Adrenal gland (tissue), 19 donors: ENCODE measurements at places on chromosomes 13 and 19.

- no peak for DNase-seq
These were observed 90.9 kb downstream of the SIPA1L3 start for GRCh38 chr19:37997911-37998344.

GRCh38 chr13:44817131-44817671 is 172.1 kb downstream of the NUFIP1 start:
- DNase-seq, result no peak

DNA sequence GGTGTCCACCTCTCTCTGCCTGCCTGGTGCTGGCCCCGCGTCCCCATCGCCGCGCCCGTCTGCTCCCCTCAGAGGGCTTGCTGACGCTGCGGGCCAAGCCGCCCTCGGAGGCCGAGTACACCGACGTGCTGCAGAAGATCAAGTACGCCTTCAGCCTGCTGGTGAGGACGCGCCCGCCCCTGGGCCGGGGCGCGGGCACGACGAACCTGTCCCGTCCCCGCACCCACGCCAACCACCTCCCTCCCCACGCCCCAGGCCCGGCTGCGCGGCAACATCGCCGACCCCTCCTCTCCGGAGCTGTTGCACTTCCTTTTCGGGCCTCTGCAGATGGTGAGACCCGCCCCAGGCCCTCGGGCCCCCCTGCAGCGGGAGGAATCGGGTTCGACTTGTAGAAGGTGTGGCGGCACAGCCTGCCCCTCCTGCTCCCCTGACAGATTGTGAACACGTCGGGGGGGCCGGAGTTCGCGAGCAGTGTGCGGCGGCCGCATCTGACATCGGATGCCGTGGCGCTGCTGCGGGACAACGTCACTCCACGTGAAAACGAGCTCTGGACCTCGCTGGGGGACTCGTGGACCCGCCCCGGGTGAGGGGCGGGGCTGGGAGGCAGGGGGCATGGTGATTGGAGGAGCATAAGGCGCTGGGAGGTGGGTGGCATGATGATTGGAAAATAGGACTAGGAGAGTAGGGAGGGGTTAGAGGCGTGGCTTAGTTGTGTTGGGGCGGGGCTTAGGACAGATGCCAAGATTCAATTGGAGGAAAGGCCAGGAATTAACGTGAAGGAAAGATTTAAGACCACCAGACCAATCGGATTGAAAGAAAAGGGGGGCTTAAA is 6.6 kb downstream of the EPS8L1 start:
- peak; percentile 50 for DNase-seq

GRCh38 chr13:97395447-97396136 is 38.4 kb upstream of the RAP2A start:
- DNase-seq, result no peak

GRCh38 chr13:109148243-109148642 is 518.8 kb downstream of the MYO16 start:
- no peak for DNase-seq

GRCh38 chr19:45508417-45508860 is 1.2 kb downstream of the VASP start:
- DNase-seq, result no peak

DNA sequence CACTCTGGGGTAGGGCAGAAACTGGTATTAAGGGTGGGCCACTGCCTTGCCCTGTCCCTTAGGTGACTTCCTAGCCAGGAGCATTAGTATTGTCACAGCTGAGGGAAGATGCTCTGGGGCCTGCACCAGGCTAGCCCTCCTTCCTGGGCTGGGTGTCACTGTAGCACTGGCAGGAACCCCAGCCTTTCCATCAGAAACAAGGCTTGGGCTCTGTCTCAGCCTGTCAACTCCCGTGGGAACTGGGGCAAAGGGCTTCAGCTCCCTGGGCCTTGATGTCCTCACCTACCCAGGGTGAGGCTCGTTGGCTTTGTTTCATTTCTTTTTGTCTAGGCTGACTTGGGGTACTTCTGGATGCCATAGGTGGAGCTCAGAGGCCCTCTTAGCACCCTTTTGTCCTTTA is 18.0 kb downstream of the PAF1 start:
- no peak for DNase-seq

GRCh38 chr19:4866595-4867424 is 657 bp downstream of the PLIN3 start:
- DNase-seq, result peak; percentile 70

DNA sequence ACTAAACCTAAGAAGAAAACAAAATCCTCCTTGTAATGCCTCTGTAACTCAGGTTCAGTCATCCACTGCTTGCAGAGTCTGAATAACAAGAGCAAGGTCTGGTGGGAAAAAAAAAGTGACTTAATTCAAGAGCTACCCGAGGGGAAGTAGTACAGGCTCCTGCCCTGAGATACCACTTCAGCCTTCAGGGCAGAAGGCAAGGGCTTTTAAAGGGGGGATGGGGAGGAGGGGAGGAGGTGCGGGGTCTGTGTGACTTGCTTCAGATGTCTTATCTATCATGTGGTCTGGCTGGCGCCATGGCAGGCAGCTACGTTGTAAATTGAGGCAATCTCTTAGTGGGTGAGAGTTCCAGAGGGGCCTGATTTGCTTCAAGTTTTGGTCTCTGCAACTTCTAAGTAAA is 66.7 kb downstream of the LRRC63 start:
- no peak for DNase-seq

DNA sequence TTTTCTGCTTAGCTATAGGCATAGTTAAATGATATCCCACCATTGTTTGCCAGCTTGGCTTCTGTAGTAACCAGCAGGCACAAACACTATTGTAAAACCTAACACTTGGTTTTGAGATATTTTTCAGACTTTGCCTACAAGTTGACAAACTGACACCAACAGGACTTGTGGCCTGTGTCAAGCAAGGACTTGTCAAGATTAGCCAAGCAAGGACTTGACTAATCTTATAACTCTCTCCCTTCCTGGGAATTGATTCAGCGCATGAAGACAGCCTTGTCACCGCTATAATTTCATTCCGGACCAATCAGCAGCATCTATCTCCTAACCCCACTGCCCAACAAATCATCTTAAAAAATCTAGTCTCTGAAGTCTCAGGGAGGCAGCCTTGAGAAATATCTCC is 72.7 kb upstream of the SLITRK1 start:
- DNase-seq, result no peak

DNA sequence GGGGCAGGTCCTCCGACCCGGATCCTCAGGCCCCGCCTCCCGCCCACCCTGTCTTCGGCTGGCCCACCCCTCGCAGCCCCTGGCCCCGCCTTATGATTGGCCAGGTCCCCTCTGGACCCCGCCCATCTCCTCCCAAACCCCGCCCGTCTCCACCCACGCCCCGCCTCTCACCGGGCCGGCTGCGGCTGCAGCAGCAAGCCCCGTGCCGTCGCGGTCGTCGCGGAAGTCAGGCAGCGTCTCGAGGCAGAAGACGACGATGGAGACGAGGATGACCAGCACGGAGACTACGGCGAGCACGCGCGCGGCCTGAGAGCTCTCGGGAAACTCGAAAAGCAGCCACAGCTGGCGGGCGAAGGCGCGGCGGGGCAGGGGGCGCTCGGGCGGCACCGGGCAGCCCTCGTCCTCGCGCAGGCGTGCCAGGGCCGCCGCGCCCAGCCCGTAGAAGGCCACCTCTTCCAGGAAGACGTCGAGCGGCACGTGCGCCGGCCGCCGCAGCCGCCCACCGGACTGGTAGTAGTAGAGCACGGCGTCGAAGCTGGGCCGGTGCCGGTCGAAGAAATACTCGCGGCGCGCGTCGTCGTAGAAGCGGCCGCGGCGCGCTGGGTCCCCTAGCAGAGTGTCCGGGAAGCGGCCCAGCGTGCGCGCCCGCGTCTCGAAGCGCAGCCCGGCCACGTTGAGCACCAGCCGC is 495 bp downstream of the KCNA7 start:
- DNase-seq, result no peak

DNA sequence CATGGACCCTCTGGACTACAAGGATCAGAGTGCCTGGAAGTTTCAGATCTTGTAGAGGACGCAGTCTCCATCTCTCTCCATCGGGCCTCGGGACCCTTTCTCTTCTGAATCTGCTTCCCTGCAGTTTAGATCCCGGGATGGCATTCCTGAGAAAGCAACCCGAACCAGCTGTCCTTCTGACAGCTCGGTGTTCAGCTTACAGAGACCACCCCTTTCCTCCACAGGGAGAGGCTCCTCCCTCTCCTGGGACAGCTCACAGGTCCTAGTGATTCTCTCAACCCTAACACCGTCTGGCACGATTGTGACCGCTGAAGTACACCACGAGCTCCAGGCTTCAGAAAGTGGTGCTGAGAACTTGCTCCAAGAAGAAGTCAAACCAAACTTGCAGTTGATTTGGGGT is 18.2 kb downstream of the CRX start:
- DNase-seq, result no peak

DNA sequence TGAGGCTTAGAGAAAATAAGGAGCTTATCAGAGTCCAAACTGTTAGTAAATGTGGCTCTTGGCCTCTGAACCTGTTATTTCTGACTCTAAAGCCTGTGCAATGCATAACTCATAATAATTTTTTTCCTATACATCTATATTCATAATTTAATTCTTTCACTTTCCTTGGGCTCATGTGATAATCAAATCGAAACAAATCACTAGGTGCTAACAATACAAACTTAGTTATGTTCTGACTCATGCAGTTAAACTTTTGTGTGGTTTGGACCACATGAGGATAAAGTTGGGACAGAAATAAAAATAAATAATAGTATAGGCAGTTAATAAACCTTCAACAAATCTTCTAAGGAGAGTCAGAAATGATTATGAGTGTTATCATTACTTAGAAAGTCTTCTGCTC is 1629.0 kb downstream of the OLFM4 start:
- no peak for DNase-seq

GRCh38 chr13:109509154-109509900 is 277.1 kb downstream of the IRS2 start:
- no peak for DNase-seq

DNA sequence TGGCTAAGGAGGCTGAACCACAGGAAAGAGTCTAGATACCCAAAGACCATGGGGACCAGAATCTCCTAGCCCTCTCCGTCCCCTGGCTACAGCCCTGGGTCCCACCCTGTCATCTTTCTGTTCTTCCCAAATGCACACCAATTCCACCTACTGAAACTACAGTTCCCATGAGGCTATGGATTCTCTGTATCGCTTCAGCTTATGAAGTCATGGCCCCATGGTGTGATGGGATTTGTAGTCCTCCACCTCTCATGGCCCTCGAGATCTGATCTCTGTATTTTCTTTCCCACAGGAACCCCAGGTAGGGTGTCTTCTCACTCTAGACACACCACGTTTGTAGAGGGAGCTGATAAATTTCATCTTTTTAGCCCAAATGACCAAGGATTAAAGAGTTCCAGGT is 11.8 kb downstream of the PTPRH start:
- DNase-seq, result no peak

GRCh38 chr19:29533578-29534544 is 8.1 kb downstream of the VSTM2B start:
- DNase-seq, result no peak

DNA sequence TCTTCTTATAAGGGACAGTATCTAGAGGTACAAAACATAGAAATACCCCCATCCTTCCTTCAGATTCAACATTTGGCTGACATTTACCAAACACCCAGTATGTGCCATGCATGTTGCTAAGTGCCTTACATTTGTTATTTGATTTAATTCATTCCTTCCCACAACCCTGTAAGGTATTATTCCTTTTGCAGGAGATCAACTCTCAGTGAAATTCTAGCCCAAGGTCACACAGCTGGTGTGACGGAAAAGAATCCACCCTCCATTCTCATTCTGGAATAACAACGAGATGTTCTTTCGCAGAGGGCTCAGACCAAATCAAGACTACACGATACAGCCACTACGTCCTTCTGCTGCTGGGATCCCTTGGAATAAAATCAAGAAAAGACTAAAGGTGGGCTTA is 67.8 kb downstream of the C13orf42 start:
- DNase-seq, result no peak

DNA sequence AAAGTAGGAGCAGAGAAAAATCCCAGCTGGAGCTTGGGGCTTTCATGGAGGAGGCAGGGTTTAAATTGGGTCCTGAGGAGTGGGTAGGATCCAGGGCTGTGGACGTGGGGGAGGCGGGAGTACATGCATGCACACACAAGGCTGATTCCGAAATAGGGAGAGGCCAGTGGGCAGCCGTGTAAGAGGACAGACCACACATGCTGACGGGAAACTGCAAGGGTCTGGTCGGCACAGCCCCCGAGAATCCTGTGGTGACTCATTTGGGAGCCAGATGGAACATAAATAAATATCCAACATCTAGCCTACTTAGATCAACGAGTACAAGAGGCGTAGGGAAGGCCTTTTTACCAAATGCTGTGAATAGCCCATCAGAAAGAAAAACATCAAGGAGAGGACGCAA is 216.3 kb upstream of the ZNF507 start:
- DNase-seq, result no peak

DNA sequence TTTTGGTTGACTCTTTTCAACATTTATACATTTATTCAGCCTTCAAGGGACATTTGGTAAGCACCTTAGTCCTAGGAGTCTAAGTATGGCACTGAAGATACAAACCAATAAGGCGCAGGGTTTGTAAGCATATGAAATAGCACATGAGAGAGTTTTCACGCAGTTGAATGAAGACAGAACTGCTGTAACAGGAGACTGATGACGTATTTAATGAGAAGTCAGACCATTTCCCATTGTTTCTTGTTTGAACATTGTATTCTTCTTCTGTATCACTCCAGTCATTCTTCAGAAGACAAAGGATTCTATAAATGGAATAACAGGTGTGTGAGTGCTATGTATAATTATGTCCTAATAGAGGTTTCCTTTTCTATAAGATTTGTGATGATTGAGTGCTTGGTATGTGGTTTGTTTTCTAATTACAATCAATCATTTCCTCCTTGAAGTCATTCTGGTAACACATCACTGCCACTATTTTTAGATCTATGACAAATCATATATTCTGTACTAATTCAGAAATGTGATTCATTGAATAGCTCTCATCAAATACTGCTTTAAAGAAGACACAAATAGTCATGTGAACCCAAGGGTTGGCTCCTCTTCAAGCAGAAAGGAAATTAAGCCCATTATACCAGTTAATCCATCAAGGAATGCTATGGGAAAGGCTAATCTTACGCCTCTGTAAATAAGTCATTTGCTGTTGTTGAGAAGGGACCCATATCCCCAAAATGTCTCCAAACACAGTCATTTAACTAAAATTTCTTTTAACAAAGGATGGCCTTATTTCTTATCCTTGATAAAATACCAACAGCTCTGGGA is 222.8 kb upstream of the NBEA start:
- no peak for DNase-seq
